ENCODE measurements at places on chromosomes 16 and 17. TPM values are rescaled to one million over a fixed set of nuclear protein-coding genes. Genes with fewer than 3 reads are reported as not detected.

CCL8 gene
- not detected for total RNA-seq

DNA sequence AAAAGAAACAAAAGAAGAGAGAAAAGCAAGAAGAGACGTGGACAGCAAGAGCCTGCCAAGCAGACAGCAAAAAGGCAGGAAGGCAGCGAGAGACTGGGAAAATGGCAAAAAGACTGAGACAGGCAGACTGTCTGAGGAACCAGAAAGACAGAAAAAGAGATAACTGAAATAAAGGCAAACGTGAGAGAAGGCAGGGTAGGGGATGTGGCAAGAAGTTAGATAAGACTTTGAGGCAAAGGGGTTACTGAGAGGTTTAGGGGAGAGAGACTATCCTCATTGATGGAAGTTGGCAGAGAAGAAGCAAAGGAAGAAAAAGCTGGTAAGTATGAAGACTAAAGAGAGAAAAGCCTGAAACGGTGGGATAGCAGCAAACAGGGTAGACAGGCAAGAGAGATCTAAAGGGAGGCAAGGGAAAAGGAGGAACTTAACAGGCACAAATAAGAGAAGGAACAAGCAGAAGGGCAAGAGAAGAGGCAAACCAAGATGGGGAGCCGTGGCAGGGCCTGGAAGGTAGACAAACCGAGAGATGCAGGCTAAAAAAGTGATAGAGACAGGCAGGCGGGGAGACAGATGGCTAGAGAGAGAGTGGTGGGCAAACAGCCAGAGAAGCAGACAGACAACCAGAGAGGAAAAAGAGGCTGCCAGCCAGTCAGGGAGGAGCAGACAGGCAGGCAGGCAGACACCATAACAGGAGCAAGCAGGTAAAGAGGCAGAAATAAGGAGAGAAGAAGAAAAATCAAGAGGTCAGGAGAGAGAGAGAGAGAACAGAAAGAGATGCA lies 7.1 kb upstream of the CHD3 start:
- no peak for DNase-seq
- peaks cover 17% of the 10 kb centered on the region for H3K4me1 ChIP-seq
- H3K4me3 ChIP-seq: no peak overlapping the region
- H3K27me3 ChIP-seq: peaks cover 10% of the 10 kb centered on the region

DNA sequence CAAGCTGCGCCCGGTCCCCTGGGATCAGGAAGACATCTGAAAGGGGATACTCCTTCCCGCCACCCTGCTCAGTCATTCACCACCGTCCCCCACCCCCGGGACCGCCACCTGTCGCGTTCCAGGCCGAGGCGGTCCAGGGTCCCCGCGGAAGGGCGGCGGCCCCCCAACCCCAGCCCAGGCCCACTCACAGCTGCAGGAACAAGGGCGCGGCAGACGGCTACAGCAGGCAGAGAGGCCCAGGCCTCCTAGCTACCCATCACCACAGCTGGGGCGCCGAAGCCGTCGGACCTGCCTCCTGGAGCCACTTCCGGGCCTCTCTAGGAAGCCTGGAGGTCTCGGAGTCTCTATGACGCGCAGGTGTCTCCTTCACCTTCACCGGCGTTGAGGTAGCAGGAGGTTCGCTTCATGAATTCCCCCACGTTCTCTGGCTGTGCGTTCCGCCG lies at the start of gene SDR42E1:
SDR42E1 (minus strand) TSS at position 272 of the 443 bp plus-strand sequence. CDS start 10,612 bp downstream, outside the sequence.
- no peak within 1 kb of the TSS for H3K27ac ChIP-seq
- no peaks in the 10 kb centered on the region for H3K36me3 ChIP-seq
- H3K4me1 ChIP-seq: no peaks in the 10 kb centered on the region
- H3K27me3 ChIP-seq: no peaks in the 10 kb centered on the region
- no peak for DNase-seq

DNA sequence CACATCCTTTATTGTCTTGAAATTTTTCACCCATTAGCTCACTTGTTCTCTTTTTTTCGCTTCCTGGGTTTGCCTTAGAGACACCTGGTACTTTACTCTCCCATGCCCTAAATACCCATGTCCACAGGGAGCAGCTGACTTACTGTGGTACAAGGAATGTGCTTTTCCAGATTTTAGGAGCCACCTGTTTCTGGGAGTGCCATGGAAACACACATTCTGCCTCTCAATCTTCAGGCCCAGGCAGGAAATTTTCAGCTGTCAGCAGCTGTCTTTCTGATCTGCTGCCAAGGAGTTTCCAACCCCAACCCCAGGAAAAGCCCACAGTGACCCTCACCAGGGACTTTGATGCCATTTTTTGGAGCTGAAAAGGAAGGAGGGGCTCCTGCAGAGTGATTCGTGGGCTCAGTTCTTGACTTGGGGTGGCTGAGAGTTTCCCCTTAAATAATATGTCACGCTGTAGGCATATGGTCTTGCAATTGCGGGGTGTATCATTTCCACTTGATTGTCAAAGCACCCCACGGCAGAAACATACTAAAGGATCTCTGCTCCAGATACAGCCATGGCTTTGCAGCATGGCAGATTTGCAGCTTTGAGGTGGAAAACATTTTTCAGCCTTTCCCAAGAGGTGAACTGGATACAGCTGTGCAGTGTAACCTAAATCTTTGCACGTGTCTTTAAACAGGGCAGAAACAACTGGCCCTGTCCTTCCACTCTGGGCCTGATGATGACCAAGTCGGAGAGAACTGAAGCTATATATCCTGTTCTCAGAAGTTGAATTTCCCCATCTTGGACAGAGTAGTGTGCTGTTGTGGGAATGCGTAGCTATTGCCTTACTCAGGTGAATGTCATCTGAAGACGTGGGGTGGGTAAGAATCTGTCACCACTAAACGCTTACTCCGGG lies 19.2 kb downstream of the RBFOX1 start:
- H3K27me3 ChIP-seq: no peaks in the 10 kb centered on the region
- no peaks in the 10 kb centered on the region for H3K4me1 ChIP-seq
- H3K27ac ChIP-seq: no peak overlapping the region

GRCh38 chr16:55645986-55646385 lies 9.8 kb upstream of the SLC6A2 start:
- no peak overlapping the region for H3K4me3 ChIP-seq
- no peak overlapping the region for H3K27ac ChIP-seq
- no peaks in the 10 kb centered on the region for H3K4me1 ChIP-seq
- H3K36me3 ChIP-seq: no peaks in the 10 kb centered on the region
- peaks cover 47% of the 10 kb centered on the region for H3K27me3 ChIP-seq

ARL5C gene
- total RNA-seq: not detected

DNA sequence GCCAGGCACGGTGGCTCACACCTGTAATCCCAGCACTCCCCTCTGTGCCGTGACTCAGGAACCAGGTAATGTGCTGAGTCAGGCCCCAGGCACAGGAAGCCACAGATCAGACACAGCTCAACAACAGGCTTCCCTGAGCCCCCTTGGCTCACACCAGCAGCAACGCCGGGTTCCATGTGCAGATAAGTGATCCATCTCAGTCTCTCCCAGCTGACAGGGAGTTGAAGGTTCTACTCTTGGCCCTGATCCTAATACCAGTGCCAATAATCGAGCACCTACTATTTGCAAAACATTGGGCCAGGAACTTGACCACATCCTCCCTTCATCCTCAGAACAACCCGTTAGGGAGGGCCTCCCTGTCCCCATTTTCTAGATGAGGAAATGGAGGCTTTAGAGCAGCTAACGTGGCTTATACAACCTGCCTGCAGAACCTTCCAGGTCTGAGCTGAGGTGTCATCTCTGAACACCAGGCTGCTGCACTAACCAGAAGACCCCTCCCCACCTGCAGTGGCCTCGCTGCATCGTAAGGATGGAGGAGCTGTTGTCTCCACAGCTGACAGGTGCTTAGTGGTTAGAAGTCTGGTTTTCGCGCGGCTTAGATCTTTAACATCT lies 64.8 kb upstream of the AMZ2 start:
- no peak for DNase-seq
- no peak overlapping the region for H3K4me3 ChIP-seq
- H3K4me1 ChIP-seq: peaks cover 12% of the 10 kb centered on the region

PRSS36 gene
- 0.30 TPM for total RNA-seq

DNA sequence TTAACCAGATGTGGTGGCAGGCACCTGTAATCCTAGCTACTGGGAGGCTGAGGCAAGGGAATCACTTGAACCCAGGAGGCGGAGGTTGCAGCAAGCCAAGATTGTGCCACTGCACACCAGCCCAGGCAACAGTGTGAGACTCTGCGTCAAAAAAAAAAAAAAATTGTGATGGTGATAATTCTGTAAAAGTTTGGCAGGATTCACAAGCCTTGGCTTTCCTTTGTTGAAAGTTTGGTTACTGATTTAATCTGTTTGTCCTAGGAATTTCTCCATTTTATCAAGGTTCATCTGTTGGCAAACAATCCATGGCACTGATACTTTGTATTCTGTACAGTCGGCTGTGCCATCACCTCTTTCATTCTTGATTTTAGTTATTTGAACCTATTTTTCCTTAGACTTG lies 15.9 kb downstream of the EIF4A3 start:
- no peaks in the 10 kb centered on the region for H3K36me3 ChIP-seq
- H3K4me3 ChIP-seq: no peak overlapping the region
- DNase-seq: no peak
- H3K27ac ChIP-seq: peak overlapping the region; percentile 46
- H3K4me1 ChIP-seq: no peaks in the 10 kb centered on the region

- H3K27me3 ChIP-seq: no peaks in the 10 kb centered on the region
- no peaks in the 10 kb centered on the region for H3K36me3 ChIP-seq
- DNase-seq: no peak
- no peak overlapping the region for H3K4me3 ChIP-seq
- H3K27ac ChIP-seq: no peak overlapping the region
These were observed 8.2 kb upstream of the HS3ST3A1 start for GRCh38 chr17:13609941-13610340.

ARHGDIG gene
- total RNA-seq: not detected

CPNE7 gene
- 21.1 TPM for total RNA-seq

DNA sequence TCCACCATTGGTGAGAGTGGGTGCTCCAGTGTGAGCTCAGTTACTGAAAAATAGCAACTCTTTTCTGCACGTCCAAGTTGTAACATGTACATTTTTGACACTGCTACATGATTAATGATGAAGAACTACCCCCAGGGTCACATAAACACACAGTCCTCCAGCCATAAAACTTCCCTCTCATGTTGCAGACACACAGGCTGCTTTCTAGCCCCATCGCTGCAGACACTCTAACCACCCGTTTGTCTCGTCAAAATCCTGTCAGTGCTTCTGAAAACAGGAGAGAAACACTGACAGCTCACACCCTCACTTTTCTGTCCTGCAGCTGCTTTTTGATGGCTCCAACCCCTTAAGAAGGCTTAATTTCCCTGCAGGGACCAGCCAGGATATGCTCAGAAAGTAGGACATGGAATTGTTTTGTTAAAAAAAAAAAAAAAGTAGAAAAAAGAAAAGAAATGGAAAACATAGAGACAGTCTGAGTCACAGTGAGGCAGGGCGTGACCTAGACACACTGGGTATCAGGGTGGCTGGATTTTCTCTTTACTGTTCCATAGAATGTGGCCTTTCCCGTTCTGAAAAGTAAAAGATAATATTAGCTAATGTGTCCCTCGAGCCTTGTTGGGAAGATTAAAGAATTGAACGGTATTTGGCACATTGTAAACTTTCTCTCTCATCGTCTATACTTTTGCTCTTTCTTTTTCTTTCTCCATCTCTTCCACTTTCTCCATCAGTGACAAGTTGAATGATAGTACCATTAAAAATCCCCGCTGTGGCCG lies 20.7 kb upstream of the CCL5 start:
- no peaks in the 10 kb centered on the region for H3K36me3 ChIP-seq
- DNase-seq: no peak
- H3K4me1 ChIP-seq: no peaks in the 10 kb centered on the region
- H3K27ac ChIP-seq: no peak overlapping the region
- H3K4me3 ChIP-seq: no peak overlapping the region

GRCh38 chr16:12245921-12246720 lies 269.6 kb downstream of the SNX29 start:
- no peaks in the 10 kb centered on the region for H3K27me3 ChIP-seq
- H3K27ac ChIP-seq: no peak overlapping the region

GRCh38 chr16:52861614-52862022 lies 191.1 kb downstream of the CHD9NB start:
- no peak overlapping the region for H3K4me3 ChIP-seq
- H3K36me3 ChIP-seq: no peaks in the 10 kb centered on the region
- DNase-seq: peak; percentile 61
- H3K27ac ChIP-seq: no peak overlapping the region

DNA sequence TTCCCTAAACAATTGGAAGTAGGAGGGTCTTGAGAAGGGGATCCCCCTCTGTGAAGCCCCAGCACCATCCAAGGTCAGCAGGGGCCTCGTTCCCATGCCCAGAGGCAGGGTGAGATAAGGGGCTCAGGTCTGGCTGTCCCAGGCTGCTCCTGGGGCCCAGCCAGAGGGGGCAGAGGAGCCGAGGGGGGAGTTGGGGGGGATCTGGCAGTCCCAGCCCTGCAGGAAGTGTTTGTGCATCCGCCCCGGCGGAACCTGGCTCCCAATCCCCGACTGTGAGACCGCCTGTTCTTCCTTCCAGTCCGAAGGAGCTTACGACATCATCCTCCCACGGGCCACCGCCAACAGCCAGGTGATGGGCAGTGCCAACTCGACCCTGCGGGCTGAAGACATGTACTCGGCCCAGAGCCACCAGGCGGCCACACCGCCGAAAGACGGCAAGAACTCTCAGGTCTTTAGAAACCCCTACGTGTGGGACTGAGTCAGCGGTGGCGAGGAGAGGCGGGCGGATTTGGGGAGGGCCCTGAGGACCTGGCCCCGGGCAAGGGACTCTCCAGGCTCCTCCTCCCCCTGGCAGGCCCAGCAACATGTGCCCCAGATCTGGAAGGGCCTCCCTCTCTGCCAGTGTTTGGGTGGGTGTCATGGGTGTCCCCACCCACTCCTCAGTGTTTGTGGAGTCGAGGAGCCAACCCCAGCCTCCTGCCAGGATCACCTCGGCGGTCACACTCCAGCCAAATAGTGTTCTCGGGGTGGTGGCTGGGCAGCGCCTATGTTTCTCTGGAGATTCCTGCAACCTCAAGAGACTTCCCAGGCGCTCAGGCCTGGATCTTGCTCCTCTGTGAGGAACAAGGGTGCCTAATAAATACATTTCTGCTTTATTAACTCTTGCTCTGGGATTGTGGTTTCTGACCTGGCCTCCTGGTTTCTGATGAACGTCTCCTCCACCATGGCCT lies 14.9 kb downstream of the GPRC5C start:
- peaks cover 20% of the 10 kb centered on the region for H3K4me1 ChIP-seq
- no peaks in the 10 kb centered on the region for H3K36me3 ChIP-seq
- peaks cover 7% of the 10 kb centered on the region for H3K27me3 ChIP-seq
- H3K4me3 ChIP-seq: no peak overlapping the region

GRCh38 chr16:9778849-9779248 lies 403.4 kb downstream of the GRIN2A start:
- H3K27ac ChIP-seq: no peak overlapping the region
- H3K27me3 ChIP-seq: no peaks in the 10 kb centered on the region
- no peaks in the 10 kb centered on the region for H3K4me1 ChIP-seq
- no peaks in the 10 kb centered on the region for H3K36me3 ChIP-seq

DNA sequence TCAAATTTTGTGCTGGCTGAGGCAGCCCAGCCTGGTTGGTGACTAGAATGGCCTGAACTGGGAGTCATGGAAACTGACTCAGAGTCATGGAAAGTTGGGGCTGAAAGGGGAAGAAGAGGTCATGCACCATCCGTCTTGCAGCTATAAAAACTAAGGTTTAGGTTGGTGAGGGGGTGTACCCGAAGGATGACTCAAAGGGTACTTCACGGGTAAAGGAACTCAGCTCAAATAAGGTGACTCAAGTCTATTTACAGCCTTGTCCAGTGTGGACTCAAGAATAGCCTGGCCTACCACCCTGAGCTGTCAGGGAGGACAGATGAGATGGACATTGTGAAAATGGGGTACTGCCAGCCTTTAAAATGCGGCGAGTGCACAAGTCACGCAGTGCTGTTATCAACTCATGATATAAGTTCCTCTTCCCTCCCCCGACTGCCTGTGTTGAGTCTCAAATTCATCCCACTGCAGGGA lies 18.6 kb downstream of the CD300LB start:
- no peak overlapping the region for H3K4me3 ChIP-seq
- H3K4me1 ChIP-seq: no peaks in the 10 kb centered on the region
- peaks cover 16% of the 10 kb centered on the region for H3K27me3 ChIP-seq
- no peaks in the 10 kb centered on the region for H3K36me3 ChIP-seq
- H3K27ac ChIP-seq: no peak overlapping the region

FSCN2 gene
- total RNA-seq: 0.28 TPM
